T-cell (primary cell): ENCODE measurements at places on chromosomes 7 and 10. TPM values are rescaled to one million over a fixed set of nuclear protein-coding genes. Genes with fewer than 3 reads are reported as not detected.

- H3K27ac ChIP-seq, result no peak overlapping the region
- H3K36me3 ChIP-seq, result no peaks in the 10 kb centered on the region
- DNase-seq, result peak; percentile 21
- H3K4me3 ChIP-seq, result peak overlapping the region; percentile 61
Measured at GRCh38 chr7:128135515-128136214, 104.4 kb upstream of the LRRC4 start.

- H3K27ac ChIP-seq, result no peak overlapping the region
- H3K4me3 ChIP-seq, result peak overlapping the region; percentile 35
- peak; percentile 2 for DNase-seq
- H3K36me3 ChIP-seq, result no peaks in the 10 kb centered on the region
Measured at GRCh38 chr10:118594392-118595063, 920 bp downstream of the PRLHR start.

GRCh38 chr10:97012470-97012869 is 173.3 kb downstream of the SLIT1 start:
- no peak overlapping the region for H3K27ac ChIP-seq
- H3K36me3 ChIP-seq, result no peaks in the 10 kb centered on the region
- H3K27me3 ChIP-seq, result no peaks in the 10 kb centered on the region
- H3K4me1 ChIP-seq, result no peaks in the 10 kb centered on the region

GRCh38 chr10:48274636-48275035 is at the start of gene FRMPD2:
Gene FRMPD2 (minus strand): TSS chr10:48274696. CDS start chr10:48274567, 129 bp downstream.
- H3K36me3 ChIP-seq, result no peaks in the 10 kb centered on the region
- DNase-seq, result no peak
- no peaks in the 10 kb centered on the region for H3K4me1 ChIP-seq
- H3K4me3 ChIP-seq, result no peak within 1 kb of the TSS
- no peak within 1 kb of the TSS for H3K27ac ChIP-seq

The GNGT1 gene
- total RNA-seq, result not detected

The LLCFC1 gene
- not detected for total RNA-seq
